AG08395 (cell line): ENCODE measurements at places on chromosomes 12 and 14.
A peak's percentile ranks its signal among the peaks of the same experiment; 100 is the strongest.

- DNase-seq: no peak
These were observed 7.3 kb upstream of the C2CD5 start for GRCh38 chr12:22551624-22552023.

GRCh38 chr12:75177997-75178396, 31.6 kb downstream of the KCNC2 start:
- DNase-seq: peak; percentile 74

DNA sequence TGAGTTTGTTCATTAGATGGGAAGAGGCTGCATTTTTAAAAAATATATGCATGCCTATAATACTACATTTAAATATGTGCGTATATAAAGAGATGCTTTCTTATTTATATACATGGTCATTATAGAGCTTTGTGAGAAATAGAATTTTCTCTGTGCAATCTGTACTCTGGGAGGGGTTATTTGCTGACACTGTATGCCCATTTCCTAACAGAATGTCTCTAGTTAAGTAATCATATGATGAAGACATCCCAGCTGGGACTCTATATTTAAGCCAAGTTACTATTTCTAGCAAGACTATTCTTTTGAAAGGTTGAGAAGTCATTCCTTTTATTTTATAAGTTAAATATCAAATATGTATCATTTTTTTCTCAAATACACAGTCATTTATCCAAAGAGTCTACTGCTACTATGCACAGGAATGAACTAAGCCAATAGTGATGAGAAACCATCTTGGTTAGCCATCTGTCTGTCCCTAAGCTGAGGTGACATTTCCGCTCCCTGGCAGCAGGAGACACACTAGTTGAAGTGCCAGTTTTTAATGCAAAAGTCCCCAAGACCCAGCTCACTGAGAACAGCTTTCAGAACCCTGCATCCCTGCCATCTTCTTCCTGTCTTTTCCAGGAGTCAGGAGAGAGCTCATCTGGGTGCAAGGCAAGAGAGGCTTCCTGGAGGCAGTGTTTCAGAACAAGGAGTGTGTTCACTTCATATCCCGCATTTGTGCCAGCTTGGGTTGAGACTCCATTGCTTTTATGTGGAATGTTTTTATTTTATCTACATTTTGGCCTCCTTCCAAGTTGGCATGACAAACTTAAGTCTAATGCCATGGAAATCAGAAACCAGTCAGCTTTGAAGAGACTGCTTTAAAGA, 69.5 kb downstream of the TMEM132C start:
- no peak for DNase-seq

DNA sequence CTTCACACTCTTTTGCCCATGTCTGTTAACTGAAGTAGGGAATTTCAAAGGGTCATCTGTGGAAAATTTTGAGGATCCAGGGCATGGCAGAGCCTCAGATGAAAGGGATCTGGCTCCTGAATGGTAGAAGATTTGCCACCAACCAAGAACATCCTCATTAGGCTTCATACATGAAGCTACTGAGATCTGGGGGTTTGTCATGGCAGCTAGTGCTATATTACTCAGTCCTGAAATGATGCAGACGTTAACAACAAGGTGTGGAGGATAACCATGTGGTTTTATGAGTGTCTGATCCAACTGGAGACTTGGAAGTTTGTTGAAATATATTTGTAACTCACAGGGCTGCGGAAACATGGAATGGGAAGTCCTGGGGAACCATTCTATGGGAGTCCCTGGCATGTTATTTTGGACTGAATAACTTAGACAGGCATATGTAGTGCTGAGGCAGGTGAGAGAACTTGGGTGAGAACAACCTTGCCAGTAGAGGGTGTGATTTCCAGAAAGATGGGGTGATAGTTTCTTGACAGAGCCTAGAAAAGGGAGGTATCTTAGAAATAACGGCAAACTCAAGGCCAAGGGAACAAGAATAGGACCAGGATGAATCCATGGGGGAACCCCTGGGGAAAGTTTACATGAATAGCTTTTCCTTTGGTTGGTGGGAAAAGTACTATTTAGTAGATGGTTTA, 42.0 kb upstream of the C12orf75 start:
- no peak for DNase-seq

GRCh38 chr12:11780521-11781101, 131.1 kb downstream of the ETV6 start:
- no peak for DNase-seq

DNA sequence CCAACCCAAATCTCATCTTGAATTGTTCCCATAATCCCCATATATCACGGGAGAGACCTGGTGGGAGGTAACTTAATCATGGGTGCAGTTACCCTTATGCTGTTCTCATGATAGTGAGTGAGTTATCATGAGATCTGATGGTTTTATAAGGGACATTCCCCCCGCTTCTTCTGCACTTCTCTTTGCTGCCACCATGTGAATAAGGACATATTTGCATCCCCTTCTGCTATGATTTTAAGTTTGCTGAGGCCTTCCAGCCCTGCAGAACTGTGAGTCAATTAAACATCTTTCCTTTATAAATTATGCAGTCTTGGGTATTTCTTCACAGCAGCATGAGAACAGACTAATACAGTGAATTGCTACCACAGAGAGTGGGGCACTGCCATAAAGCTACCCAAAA, 179.1 kb downstream of the LRIG3 start:
- DNase-seq: no peak

- no peak for DNase-seq
These were observed 19.9 kb downstream of the TMEM233 start for GRCh38 chr12:119613319-119613936.

- peak; percentile 14 for DNase-seq
These were observed 783 bp upstream of the TUBA1B start for GRCh38 chr12:49131894-49132461.

- no peak for DNase-seq
These were observed 119.1 kb downstream of the PHETA1 start for GRCh38 chr12:111249757-111250156.

- DNase-seq: no peak
These were observed 186.3 kb downstream of the ALG10 start for GRCh38 chr12:34208331-34209258.

- DNase-seq: no peak
These were observed 5.9 kb downstream of the RIMBP2 start for GRCh38 chr12:130709971-130710732.

- no peak for DNase-seq
These were observed 175.1 kb downstream of the CHST11 start for GRCh38 chr12:104631867-104632266.

- no peak for DNase-seq
These were observed 13.0 kb downstream of the PELI2 start for GRCh38 chr14:56131004-56131864.

- peak; percentile 79 for DNase-seq
These were observed 29.2 kb downstream of the FOS start for GRCh38 chr14:75307700-75308379.

DNA sequence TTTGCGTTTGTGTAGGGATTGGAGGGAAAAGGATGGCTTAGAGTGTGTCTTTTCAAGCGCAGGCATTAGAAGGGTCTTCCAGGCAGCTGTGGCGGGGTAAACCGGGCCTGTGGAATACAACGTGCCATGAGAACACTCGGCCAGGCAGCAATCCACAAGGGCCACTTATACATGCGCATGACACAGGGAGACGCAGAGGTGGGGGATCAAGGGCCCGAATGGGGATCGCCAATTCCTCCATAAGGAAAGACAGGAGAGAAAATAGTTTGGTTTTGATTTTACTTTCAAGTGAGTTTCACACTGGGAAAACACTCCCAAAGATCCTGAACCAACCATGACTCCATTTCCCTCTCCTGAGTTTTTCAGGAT, 71.6 kb downstream of the SPRING1 start:
- DNase-seq: no peak

GRCh38 chr14:93343797-93344196, 3.2 kb upstream of the COX8C start:
- DNase-seq: no peak

DNA sequence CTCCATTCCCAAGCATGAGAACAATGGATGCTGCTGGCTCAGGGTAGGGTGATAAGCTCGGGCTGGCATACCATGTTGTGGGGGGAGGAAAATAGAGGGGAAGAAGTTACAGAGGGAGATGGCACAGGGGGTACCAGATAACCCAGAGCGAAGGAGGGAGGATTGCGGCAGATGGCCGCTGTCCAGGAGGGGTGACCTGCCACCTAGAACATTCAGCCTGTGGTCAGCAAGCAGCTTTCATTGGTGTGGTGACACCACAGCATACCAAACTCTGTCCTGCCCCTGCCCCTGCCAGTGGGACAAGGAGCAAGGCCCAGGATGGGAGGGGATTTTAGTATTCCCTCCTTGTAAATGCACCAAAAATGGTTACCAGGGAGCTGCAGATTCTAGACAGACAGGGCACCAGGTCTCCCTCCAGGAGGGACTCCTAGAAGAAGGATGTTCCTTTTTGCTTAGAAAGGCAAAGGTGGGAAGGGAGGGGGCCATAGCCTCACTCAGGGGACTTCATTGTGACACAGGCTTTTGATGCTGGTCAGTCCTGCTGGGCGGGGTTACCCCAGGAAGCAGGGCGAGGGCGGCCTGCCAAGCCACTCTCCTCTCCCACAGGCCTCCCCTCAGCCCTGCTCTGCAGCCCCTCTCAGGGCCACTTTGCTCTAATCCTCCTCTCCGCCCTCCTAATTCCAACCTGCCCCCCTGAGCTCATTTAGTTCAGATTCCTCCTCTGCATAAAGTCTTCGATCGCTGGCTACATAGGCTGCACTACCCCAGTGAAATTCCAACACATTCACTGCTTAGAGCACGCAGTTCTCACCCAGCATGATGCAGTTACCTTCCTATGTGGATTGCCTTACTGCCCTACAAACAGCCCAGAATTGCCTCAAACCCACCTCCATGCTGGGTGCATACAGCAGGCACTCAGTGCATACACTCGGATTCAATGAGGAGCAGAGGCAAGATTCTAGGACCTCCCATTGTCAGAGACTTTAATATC, 36.0 kb upstream of the PLEKHG6 start:
- no peak for DNase-seq

DNA sequence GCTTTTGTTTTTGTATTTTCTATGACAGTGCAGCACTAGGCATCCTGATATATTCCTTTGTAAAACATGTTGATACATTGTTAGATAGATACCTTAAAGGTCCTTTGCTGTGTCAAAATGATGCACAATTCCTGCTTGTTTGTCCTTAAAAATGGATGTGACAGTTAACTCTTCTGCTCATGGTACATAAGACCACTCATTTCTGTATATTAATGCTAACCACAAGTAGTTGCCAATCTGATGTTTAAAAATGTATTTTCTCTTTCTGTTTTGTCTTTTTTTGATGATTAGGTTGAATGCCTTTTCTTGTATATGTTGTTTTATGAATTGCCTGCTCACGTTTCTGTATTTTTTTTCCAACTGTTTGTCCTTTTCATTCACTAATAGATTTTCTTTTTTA, 35.1 kb downstream of the ATF7IP start:
- DNase-seq: no peak

DNA sequence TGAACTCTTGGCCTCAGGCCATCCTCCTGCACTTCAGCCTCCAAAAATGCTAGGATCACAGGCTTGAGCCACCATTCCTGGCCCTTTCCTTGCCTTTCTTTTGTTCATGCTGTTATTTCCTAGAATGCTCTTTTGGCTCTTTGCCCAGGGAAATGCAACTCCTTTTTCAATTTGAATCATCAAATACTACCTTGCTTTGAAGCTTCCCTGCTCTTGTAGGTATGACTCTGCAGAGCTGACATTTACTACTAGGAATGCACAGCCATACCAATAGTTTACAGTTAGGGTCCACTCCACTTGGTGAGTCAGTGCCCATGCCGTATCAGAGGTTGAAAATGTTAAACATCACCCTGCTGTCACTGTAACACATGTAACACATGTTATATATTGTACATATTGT, 107.0 kb upstream of the CRY1 start:
- DNase-seq: no peak

DNA sequence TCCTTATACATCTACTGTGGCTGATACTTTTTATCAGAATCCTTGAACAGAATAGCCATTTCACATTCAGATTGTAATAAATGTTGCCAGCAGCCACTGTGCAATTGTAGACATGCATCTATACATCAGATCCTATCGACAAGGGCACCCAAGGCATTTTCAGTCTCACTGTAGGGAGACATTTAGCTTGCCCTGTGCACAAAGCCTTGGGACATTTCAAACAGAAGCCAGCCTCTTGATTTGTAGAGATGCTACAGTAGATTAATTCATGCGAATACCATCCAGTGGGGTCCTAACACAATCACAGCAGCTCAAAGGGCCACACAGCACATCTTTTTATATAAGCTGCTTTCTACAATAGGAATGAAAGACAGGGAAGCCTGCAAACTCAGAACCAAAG, 81.4 kb downstream of the SLC8A3 start:
- DNase-seq: no peak

GRCh38 chr14:80942191-80942600, 658 bp upstream of the CEP128 start:
- no peak for DNase-seq

DNA sequence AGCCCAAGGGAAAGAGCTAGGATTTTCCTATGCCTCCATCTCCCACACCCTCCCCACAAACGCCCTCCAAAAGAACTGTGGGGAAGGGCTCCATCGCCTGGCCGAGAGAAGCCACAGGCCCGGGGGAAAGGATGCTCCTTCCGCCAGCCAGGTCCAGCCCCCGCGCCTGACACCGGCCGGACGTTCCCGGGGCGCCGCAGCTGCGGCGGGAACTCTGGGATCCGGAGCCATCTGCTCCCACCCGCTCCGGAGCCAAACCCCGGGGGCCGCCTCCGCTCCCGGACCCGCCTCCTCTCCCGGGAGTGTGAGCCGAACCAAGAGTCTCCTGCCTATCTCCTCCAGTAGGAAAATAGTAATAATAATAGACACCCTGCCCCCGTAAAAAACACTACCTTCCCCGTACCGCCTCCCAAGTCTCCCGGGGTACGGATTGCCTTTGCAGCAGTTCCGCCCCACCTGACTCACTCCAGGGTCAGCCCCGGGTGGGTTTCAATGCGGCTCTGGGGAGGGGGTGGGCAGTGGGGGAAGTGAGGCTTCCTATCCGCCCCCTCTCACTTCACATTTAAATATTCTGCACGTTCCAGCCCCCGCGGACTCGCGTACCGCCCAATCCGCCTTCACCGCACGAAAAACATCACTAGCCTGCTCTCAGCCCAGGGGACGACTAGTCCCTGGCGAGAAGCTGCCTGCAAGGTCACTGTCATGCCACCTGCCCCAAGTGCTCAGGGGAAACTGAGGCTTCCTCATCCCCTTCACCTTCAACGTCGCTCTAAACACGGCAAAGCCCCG, 2.4 kb downstream of the AGAP2 start:
- peak; percentile 41 for DNase-seq

- peak; percentile 4 for DNase-seq
These were observed 20.7 kb downstream of the DICER1 start for GRCh38 chr14:95136631-95137030.

- no peak for DNase-seq
These were observed 9.9 kb downstream of the GTSF1 start for GRCh38 chr12:54463484-54463883.

- peak; percentile 71 for DNase-seq
These were observed 50.1 kb upstream of the STK38L start for GRCh38 chr12:27193854-27194544.

- DNase-seq: no peak
These were observed 57.8 kb downstream of the GALNT16 start for GRCh38 chr14:69317780-69318179.

DNA sequence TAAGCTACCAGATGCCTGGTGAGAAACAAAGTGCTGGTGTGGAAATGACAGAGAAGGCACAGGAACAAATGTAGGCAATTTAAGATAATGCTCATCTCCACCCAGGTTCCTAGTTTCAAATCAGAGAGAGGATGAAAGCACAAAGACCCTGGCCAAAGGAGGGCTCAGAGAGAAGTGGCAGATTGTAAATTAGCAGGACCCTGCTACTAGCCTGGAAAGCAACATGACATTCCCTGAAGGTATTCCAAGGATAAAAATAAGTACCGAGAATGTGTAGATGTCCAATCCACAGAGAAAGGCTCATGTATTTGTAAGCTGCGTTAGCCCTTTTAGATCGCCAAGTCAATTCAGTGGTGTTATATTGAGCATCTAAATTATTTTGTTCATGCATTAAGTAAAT, 324.0 kb downstream of the TMEM117 start:
- DNase-seq: no peak
